ENCODE measurements at places on chromosomes 16 and 17. TPM values are rescaled to one million over a fixed set of nuclear protein-coding genes. Genes with fewer than 3 reads are reported as not detected.

DNA sequence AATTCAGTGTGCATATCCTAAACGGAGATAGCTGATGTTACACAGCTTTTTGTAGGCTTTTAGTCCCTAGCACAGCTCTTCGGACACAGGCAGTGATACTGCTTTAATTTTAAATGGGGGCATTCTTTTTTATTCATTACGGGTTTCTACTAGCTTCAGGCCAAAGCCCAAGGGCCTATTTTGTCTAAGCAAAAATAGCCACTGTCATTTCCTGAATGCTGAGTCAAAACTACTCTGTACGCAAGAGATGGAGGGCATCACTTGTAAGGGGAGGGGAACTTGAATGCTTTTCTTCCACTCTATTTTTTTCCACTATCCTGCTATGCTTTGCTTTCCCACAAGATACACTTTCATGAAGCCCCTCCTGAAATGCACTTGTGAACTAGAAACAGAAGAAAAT, 360.7 kb downstream of the PMP22 start:
- no peak overlapping the region for H3K27ac ChIP-seq
- no peaks in the 10 kb centered on the region for H3K27me3 ChIP-seq
- H3K4me3 ChIP-seq = no peak overlapping the region

GRCh38 chr16:11079652-11080187, 135.4 kb downstream of the CLEC16A start:
- H3K4me3 ChIP-seq = no peak overlapping the region
- no peaks in the 10 kb centered on the region for H3K27me3 ChIP-seq
- DNase-seq = no peak
- H3K36me3 ChIP-seq = no peaks in the 10 kb centered on the region
- peaks cover 31% of the 10 kb centered on the region for H3K4me1 ChIP-seq

DNA sequence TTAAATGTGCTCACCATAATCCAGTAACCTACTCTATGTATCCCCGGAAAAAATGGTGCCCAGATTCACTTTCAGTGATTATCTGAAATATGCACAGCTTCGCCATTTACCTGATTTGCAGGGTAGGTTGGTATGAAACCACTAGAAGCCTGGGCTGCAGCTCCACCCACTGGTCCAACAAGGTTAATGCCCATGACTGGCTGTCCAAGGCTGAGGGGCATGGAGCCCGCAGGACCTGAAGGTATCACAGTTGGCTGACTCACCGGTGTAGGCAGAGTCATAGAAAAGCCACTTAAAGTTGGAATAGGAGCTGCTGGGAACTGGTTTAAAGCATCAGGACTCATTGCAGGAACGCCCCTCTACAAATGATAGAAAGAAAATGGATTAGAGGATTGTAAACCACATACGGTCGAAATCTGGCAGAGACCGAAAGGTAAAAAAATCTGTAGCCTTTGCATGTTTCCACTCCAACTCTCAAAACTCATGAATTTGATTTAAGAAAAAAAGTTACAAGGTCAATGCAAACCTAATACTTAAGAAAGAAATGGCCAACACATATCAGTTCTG, 38.6 kb downstream of the SYNRG start:
- DNase-seq = peak; percentile 7
- H3K4me1 ChIP-seq = no peaks in the 10 kb centered on the region
- peaks cover 48% of the 10 kb centered on the region for H3K36me3 ChIP-seq
- no peak overlapping the region for H3K4me3 ChIP-seq

DNA sequence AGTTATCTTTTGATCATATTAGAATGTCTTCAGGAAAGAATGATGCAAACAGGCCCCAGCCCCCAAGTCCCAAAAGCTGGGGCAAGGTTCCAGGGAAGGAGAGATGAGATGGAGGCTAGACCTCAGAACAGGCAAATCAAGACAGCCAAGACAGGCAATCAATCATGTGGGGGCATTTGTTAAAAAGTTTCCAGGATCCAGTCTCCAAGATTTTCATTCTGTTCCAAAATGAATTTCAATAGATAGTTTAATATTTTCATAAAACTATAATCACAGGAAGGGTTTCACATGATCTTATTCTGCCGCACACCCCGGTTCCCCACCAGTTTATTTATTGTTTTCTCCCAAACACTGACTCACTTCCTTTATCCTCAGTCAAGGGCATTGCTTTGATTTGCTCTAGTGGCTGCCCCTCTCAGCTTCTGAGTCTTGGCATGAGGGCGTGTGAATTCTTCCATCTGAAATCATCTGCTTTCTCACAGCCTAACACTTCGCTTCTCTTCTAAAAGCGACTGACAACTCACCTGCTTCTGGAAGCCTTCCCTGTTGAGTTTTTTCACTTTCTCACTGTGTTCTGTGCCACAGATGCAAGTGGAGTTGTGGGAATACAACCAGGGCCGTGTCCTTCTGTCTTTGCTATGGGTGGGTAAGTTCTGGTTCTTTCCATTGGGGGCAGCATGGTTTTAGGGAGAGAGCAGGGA, 12.2 kb upstream of the TERF2 start:
- H3K4me1 ChIP-seq = peaks cover 6% of the 10 kb centered on the region
- DNase-seq = no peak
- no peaks in the 10 kb centered on the region for H3K36me3 ChIP-seq
- no peaks in the 10 kb centered on the region for H3K27me3 ChIP-seq
- no peak overlapping the region for H3K4me3 ChIP-seq

GRCh38 chr17:45719335-45720071, 64.6 kb upstream of the CRHR1 start:
- no peaks in the 10 kb centered on the region for H3K4me1 ChIP-seq
- no peak overlapping the region for H3K4me3 ChIP-seq
- H3K27ac ChIP-seq = no peak overlapping the region
- H3K27me3 ChIP-seq = peaks cover 5% of the 10 kb centered on the region
- no peak for DNase-seq
- H3K36me3 ChIP-seq = no peaks in the 10 kb centered on the region

- H3K27ac ChIP-seq = no peak overlapping the region
- H3K4me1 ChIP-seq = no peaks in the 10 kb centered on the region
- H3K4me3 ChIP-seq = no peak overlapping the region
Measured at GRCh38 chr17:35701491-35701890, 29.9 kb upstream of the RASL10B start.

- no peak overlapping the region for H3K27ac ChIP-seq
- peaks cover 4% of the 10 kb centered on the region for H3K4me1 ChIP-seq
- H3K4me3 ChIP-seq = no peak overlapping the region
- H3K27me3 ChIP-seq = no peaks in the 10 kb centered on the region
- H3K36me3 ChIP-seq = no peaks in the 10 kb centered on the region
Measured at GRCh38 chr16:986925-987582, 5.5 kb downstream of the SOX8 start.

DNA sequence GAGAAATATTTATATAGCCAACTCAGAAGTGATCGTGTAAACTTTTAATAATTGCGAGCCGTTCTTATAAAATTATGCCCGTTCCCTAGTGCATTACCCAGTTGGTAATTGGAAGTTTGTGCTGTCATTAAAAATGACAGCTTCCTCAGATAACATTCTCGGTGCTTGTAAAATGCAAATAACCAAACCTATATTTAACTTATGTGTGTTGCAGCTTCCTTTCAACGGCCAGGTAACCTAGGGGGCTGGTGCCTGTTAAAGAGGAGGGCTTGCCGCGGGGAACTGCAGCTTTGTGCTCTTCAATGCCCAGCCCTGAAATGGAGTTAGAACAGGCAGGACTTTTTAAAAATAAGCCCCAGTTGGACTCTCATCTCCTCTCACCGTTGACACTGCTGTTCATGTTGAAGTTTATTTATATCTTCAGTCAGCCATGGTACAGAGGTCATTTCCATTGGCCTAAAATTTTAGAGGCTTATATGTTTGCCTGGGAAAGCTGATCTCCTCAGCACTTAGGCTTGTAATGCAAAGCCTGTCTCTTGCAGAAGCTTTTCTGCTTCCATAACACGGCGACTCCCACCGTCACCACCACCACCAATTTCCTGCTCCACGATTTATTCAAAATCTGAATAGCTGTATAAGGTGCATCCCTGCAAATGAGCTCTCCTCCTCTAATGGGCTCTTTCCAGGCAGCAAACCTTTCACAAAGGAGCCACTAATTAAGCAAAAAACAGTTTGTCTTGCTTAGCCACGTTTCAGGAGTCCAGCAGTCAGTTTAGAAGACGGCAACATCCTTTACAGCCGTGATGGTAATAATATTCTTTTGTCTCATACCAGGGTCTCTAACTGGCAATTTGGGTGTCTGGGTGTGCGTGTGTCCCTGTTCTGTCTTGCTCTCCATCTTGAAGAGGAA, 74.7 kb downstream of the RPA1 start:
- no peaks in the 10 kb centered on the region for H3K36me3 ChIP-seq
- H3K27me3 ChIP-seq = peaks cover 20% of the 10 kb centered on the region
- H3K4me3 ChIP-seq = no peak overlapping the region
- peaks cover 9% of the 10 kb centered on the region for H3K4me1 ChIP-seq
- no peak for DNase-seq

- no peaks in the 10 kb centered on the region for H3K36me3 ChIP-seq
- no peak for DNase-seq
- H3K4me3 ChIP-seq = no peak overlapping the region
- H3K27me3 ChIP-seq = peaks cover 5% of the 10 kb centered on the region
- no peaks in the 10 kb centered on the region for H3K4me1 ChIP-seq
Measured at GRCh38 chr16:24900230-24900629, 54.5 kb downstream of the SLC5A11 start.

- H3K27me3 ChIP-seq = no peaks in the 10 kb centered on the region
- H3K4me1 ChIP-seq = no peaks in the 10 kb centered on the region
- DNase-seq = no peak
Measured at GRCh38 chr16:81585785-81586184, 141.2 kb downstream of the CMIP start.

- H3K27ac ChIP-seq = no peak within 1 kb of the TSS
- no peak within 1 kb of the TSS for H3K4me3 ChIP-seq
- no peaks in the 10 kb centered on the region for H3K4me1 ChIP-seq
- no peak for DNase-seq
- H3K27me3 ChIP-seq = no peaks in the 10 kb centered on the region
Measured at GRCh38 chr16:83967838-83968305, at the start of gene NECAB2. TSS of gene NECAB2 (plus strand) at chr16:83968244. CDS start at chr16:83968649, 405 bp downstream.

DNA sequence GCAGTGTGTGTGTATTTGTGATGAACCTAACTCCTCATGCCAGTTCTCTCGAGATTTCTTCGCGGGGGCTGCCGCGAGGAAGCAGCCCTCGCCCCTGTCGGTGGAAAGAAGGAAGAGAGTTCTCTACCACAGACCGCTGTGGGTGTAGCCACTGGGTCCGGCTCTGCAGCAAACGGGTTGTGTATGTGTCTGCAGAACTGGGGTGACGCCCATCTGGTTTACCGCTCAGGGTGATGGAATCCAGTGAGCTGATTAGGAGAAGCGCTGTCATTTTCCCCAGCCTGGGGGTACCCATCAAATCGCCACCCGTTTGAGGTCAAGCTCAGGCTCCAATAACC, 7.7 kb downstream of the CORO6 start:
- peak overlapping the region; percentile 39 for H3K27ac ChIP-seq
- H3K4me1 ChIP-seq = peaks cover 40% of the 10 kb centered on the region
- H3K4me3 ChIP-seq = peak overlapping the region; percentile 72
- DNase-seq = peak; percentile 60
- no peaks in the 10 kb centered on the region for H3K27me3 ChIP-seq

DNA sequence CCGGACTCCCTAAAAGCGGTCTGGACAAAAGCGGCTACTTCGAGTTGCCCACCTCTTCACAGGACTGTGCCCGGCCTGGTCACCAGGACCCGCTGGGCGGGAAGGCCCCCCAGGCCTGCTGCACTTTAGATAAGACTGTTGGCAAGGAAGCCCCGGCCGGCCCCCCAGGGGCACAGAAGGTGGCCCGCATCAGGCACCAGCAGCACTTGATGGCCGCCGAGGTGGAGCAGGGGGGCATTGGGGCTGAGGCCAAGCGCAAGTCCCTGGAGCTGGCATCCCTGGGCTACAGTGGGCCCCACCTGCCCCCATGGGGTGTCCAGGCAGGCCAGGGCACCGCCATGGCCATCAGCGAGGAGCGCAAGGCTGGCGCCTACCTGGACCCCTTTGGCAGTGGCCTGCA, 47.5 kb downstream of the BAHCC1 start:
- H3K4me3 ChIP-seq = no peak overlapping the region
- DNase-seq = no peak
- H3K36me3 ChIP-seq = no peaks in the 10 kb centered on the region

- H3K4me1 ChIP-seq = no peaks in the 10 kb centered on the region
- no peaks in the 10 kb centered on the region for H3K27me3 ChIP-seq
- no peak overlapping the region for H3K4me3 ChIP-seq
- DNase-seq = no peak
- H3K27ac ChIP-seq = no peak overlapping the region
Measured at GRCh38 chr16:35221482-35222185, 1762.2 kb downstream of the TP53TG3F start.

- H3K4me1 ChIP-seq = no peaks in the 10 kb centered on the region
- H3K36me3 ChIP-seq = no peaks in the 10 kb centered on the region
Measured at GRCh38 chr16:54208237-54208636, 78.3 kb downstream of the IRX3 start.

GRCh38 chr17:46032909-46033308, 33.9 kb downstream of the STH start:
- no peak for DNase-seq
- H3K27ac ChIP-seq = no peak overlapping the region
- H3K36me3 ChIP-seq = peaks cover 75% of the 10 kb centered on the region
- no peaks in the 10 kb centered on the region for H3K4me1 ChIP-seq
- H3K27me3 ChIP-seq = no peaks in the 10 kb centered on the region

DNA sequence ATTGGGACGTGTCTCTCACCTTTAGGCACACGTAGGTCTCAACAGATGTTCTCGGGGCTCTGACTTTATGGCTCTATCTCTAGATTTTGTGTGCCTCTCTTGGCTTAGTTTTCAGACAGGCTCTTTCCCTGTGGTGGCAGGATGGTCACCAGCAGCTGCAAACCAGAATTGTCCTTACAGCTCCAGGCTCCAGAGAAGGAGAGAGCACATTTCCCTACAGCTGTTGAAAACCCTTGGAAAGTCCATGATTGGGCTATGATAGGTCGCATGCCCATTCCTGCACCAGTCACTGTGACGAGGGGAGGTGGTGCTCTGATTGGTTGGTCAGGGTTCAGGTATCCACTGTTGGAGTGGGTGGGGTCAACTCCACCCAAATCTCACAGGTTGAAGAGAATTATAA, 41.5 kb downstream of the SHISA9 start:
- no peaks in the 10 kb centered on the region for H3K27me3 ChIP-seq
- H3K4me1 ChIP-seq = no peaks in the 10 kb centered on the region
- no peak overlapping the region for H3K27ac ChIP-seq
- no peak for DNase-seq
- no peaks in the 10 kb centered on the region for H3K36me3 ChIP-seq

Gene SNAI3
- 13.5 TPM for polyA plus RNA-seq

Gene MT1E
- 40.4 TPM for polyA plus RNA-seq

Gene MMP28
- not detected for polyA plus RNA-seq

Gene ITGB3
- polyA plus RNA-seq = not detected

Gene TERB1
- polyA plus RNA-seq = not detected

Gene MPV17L
- 0.17 TPM for polyA plus RNA-seq

Gene TMEM235
- not detected for polyA plus RNA-seq

Gene ADPRM
- polyA plus RNA-seq = 27.3 TPM
